ENCODE measurements at places on chromosomes 7 and 10.

DNA sequence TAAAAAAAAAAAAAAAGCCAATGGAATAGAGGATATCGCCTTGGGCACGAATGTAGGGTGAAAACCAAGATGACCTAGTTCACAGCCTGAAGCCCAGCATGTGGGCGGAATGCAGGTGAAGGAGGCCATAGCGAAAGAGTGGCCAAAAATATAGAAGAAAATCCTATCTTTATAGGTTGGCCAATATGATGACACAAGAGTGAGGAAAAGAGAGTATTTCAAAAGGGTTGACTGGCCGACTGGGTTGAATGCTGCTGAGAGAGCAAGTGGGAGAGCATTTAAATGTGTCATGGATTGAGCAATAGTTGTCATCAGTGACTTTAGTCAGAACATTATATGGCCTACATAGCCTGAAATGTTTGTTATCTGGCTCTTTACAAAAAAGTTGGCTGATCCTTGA lies 17.2 kb upstream of the GLI3 start:
- DNase-seq: no peak

DNA sequence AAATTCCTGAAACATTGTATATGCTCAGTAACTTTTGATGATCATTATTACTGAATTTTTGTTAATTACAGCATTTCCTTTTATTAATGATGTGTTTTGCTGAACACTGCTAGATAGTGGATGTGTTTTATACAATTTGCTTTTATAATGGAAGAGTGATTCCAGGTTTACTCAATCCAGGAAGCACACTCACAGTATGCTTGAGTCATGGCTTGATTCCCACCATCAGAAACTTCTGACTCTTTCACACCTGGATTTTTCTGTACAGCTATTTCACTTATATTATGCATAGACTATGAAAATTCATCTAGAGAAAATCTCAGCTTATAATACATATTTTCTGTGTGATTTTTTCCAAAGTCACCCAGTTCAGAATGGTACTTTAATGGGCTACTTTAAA lies 1040.9 kb downstream of the GRM8 start:
- no peak for DNase-seq

DNA sequence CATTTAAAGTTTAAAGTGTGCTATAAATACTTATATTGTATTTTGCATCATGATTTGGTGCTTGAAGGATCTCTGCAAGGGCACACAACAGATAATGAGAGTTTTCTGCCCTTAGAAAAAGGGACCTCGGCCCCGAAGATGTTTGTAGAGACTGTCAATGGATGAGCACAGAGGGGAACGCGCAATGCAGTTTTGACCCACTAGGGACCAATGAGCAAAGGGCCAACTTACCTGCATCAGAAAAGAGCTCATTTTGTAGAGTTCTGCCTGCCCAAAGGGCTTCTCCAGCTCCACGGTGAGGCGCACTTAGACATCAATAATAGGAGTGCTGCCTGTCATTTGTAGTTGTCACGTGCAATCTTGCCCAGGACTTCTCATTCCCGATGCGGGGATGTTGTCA lies 91.1 kb downstream of the BUB3 start:
- no peak for DNase-seq

- DNase-seq: no peak
These were observed 3.7 kb downstream of the IKZF1 start for GRCh38 chr7:50308203-50308531.

GRCh38 chr10:118694848-118695247 lies 59.9 kb downstream of the CACUL1 start:
- DNase-seq: peak; percentile 10

GRCh38 chr10:4983615-4984216 lies 19.9 kb downstream of the AKR1C2 start:
- no peak for DNase-seq

DNA sequence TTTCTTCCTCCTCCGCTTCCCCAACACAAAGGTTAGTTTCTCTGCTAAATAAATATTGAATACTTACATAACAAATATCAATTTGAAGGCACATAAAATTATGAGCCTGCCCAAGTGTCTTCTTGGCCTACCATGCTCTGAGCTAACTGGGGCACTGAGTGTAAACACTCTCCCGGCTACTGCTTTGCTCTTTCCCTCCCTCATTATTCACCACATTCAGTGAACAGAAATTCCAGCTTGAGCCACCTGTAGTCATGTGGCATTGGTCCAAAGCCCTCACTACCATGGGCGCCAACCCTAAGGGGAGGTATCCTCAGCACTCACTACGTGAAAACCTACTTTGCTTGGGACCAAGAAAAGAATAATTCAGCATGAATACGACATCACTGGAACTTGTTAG lies 409.0 kb downstream of the KCNMA1 start:
- DNase-seq: no peak

DNA sequence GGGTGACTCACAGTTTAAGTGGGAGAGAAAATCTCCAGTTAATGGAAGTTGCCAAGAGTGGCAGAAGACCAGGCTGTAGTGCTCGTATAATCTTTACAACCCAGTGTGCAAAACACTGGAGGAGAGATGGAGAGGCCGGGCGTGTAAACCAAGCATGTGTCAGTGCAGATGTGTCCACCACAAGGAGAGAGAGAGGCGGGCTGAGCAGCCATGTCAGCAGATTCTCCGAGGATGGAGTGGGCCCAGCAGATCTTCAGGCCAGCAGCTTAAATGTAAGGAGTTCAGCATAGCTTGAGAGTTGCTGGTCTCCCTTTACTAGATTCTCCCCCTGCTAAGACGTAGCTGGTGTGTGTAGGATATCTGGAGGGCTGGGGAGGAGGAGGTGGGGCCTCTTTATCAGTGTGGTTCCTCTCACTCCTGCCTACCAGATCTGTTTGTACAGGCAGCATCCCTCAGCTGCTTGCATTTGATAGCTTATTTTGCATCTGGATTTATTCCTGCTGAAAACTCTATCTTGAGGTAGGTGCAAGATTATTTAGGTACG lies 13.7 kb downstream of the BPGM start:
- DNase-seq: no peak

GRCh38 chr10:62666275-62666674 lies 138.2 kb upstream of the ADO start:
- DNase-seq: no peak

All from amniotic stem cell (primary cell).